Fibroblast of skin of right quadriceps (primary cell): ENCODE measurements at places on chromosomes 2 and 18.

- DNase-seq, result peak; percentile 37
Observed at GRCh38 chr2:72744049-72744448, 81.8 kb downstream of the EXOC6B start.

DNA sequence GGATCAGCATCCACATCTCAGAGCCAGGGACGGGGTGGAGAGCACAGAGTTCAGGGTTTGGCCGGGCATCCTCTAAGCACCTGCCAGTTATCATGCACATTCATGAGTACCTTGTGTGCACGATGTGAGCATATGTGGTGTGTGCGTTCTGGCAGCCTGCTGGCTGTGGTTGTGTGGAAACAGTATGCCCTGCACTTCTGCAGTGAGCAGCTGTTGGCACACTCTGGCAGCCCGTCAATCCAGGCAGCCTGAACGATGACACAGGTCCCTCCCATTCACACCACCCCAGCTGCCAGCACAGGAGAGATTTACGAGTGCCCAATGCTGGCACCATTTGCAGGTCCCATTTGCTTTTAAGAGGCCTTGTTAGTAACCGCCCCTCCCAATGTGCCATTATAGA is 74.2 kb downstream of the CD8B2 start:
- no peak for DNase-seq

DNA sequence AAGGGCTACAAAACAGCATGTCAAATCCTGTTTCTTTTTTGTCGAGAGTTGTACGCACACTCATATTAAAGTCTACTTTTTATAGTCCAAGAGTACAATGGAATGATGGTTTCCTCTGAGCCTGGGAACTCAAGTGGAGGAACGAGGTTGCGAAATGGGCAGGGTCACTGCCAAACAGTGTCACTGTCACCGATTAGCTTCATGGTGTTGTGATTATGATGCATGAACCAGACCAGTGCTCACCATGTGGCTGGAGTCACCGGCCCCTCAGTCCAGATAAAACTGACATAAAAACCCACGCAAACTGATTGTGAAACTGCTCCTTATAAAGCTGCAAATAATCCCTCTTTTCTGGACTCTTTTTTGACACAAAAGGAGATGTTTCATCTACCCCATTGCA is 122.0 kb downstream of the COPS8 start:
- DNase-seq, result peak; percentile 77

- DNase-seq, result no peak
Observed at GRCh38 chr2:205565142-205565522, 117.2 kb upstream of the NRP2 start.

GRCh38 chr2:113061241-113061640 is 2.2 kb downstream of the IL36RN start:
- no peak for DNase-seq

GRCh38 chr2:195488567-195488966 is 168.5 kb upstream of the SLC39A10 start:
- no peak for DNase-seq

- peak; percentile 14 for DNase-seq
Observed at GRCh38 chr2:48482769-48483168, 47.2 kb upstream of the STON1 start.

DNA sequence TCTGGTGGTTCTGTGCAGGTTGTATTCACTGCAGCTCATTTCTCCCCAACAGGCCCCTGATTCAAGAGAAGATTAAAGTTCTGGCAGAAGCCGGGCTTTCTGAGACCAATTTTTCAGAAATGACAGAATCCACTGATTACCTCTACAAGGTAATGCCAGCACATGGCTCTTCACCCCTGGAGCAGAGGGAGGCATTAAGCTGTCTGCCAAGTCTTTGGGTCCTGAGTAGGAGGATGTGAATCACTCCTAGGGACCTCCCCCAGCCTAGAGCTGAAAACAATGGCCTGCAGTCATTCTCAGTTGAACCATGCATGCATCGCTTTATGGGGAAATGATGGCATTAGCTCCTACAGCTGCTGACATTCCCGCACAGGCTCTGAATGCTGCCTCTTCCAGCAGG is 20.5 kb upstream of the RPL37A start:
- peak; percentile 73 for DNase-seq

- DNase-seq, result no peak
Observed at GRCh38 chr2:196685792-196686191, 46.3 kb downstream of the CCDC150 start.

DNA sequence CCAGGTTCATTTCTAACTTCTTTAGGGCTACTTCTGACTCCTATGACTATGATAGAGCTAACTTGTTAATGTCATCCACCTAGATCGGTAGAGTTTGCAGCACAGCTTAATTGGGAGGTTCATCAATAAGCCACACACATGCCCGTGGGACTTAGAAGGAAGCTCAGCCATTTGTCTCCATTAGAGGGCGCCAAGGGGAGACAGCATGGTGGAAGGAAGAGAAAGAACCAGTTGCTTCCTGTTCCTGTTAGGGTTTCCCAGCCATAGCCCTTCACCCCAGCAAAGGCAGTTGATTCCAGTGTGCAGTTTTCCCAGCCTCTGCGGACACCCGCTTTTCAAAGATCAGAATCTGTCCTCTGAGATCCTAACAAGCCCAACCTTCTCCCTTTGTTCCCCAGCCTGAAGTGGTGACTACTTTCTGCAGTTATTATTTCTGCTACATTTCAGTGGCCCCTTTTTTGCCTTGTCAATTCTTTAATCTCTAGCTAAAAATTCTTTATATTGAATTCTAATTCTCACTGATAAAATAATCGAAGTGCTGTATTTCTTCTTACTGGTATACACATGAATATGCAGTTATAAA is 30.3 kb downstream of the MAIP1 start:
- DNase-seq, result peak; percentile 71

GRCh38 chr2:37267685-37268084 is 36.2 kb downstream of the NDUFAF7 start:
- DNase-seq, result no peak

GRCh38 chr2:186746584-186746983 is 52.7 kb downstream of the FAM171B start:
- DNase-seq, result no peak

DNA sequence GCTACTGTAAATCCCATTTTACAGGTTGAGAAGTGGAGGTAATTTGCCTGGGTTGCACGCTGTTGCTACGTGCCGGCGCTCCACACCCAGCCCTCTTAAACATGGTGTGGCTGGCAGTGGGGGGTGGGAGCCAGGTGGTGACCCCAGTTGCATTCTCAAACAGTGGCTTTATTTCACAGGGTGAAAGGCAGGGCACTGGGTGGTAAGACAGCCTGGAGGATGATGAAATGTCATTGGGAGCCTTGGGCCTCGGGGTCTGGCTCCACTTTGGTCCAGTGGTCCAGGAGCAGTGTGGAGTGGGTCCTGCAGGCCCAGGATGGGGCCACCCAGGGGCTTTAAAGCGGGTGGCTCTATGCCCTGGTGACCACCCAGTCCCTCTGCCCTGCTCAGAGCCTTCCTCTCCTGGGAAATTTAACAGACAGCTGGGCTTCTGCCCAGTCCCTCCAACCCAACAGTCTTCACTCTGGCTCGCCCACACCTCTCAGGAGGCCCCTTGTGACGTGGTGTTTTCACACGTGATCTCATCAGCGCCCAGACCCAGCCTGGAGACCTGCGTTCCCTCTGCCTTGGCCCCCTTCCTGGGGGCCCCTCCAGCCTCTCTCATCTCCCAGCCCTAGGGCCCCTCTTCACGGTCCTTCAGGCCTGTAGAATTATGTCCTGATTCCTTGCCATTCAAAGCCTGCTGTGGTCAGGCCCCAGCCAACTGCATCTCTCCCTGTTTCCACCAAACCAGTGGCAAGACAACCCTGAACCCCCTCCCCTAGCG is 92.5 kb downstream of the INHBB start:
- no peak for DNase-seq

DNA sequence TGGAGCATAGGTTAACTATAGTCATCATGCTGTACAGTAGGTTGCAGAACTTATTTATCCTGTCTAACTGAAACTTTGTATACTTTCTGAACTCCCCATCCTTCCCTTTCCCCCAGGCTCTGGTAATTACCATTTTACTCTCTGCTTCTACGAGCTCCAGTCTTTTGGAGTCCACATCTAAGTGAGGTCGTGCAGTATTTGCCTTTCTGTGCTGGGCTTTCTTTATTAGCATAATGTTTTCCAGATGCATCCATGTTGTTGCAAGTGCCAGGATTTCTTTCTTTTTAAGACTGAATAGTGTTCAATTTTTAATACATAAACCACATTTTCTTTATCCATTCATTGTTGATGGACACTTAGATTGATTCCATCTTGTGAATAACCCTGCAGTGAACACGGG is 464.1 kb downstream of the TGIF1 start:
- no peak for DNase-seq

DNA sequence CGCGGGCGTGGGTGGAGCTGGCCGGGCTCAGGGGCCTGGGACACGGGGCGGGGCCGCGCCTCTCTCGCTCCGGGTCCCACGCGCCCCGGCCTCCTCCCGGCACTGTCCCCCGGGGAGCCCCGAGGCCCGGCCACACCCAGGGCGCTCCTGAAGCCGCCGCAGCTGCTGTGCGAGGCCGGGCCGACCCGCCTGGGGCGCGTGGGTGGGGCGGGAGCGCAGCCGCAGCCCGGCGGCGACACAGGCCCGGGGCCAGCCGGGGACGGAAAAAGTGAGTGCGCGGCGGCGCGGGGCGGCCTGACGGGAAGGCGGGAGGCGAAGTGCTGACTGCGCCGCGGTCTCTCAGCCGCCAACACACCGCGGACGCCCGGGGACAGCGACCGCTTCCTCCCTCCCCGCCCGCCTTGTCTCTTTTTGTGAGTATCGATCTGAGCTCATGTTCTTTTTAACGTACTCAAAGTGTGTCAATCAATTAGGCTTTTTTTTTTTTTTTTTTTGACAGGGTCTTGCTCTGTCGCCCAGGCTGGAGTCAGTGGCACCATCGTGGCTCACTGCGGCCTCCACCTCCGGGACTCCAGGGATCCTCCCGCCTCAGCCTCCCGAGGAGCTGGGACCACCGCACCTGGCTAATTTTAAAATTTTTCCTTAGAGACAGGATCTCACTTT is 14.5 kb downstream of the PDCD1 start:
- peak; percentile 48 for DNase-seq

GRCh38 chr18:13661051-13661778 is 65.1 kb downstream of the FAM210A start:
- DNase-seq, result no peak

DNA sequence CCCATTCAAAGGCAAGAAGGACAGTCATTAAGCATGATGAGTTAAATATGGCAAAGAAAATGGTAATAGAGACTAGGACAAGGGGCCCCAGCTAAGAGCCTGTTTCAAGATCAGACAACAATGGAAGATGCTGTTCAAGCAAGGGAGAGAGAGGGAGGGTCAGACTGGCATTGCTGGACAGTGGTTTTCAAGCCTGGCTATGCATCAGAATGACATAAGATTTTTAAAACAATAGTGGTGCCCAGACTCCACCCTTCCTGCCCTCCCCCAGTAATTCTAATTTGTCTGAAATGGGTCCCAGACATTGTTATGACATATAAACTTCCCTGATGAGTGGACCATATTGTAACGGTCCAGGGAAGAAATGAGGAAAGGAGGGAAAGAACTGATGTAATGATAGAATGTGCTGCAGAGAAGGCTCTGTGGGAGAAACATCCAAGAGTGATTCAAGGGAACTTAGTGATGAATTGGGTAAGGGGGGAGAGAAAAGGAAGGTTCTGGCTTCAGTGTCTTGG is 112.9 kb upstream of the TRIB2 start:
- no peak for DNase-seq

DNA sequence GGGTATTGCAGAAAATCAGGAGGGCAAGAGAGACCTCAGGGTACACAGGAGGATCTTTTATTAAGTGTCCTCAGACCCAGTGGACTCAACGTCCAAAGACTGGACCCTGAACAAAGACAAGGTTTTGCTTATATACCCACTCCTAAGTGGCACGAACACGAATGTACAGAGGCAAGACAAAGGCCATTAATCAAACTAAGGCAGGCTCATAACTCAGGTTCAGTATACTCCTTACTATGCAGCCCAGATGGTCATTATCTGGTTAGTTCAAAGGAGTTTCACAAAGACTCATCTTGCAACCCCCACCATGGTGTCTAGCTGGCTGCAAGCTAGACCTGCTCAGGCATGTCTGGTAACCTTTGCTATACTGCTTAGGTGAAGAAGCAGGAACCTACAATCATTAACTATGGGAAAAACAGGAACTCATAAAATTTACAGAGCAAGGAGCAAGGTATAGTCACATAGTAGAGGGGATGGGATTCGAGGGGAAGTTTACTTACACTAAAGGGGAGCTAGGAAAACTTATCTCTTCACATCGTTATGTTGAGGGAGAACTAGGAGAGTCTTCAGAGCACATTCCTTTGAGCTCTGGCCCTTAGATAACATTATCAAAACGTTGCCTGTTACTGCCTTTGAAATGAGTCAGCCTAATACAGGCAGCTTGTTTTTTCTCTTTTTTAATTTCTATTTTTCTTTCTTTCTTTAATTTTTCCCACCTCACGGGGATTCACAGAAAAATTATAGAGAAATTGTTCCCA is 33.9 kb downstream of the SLC4A3 start:
- DNase-seq, result no peak

- DNase-seq, result no peak
Observed at GRCh38 chr18:52813635-52814416, 473.8 kb downstream of the DCC start.

DNA sequence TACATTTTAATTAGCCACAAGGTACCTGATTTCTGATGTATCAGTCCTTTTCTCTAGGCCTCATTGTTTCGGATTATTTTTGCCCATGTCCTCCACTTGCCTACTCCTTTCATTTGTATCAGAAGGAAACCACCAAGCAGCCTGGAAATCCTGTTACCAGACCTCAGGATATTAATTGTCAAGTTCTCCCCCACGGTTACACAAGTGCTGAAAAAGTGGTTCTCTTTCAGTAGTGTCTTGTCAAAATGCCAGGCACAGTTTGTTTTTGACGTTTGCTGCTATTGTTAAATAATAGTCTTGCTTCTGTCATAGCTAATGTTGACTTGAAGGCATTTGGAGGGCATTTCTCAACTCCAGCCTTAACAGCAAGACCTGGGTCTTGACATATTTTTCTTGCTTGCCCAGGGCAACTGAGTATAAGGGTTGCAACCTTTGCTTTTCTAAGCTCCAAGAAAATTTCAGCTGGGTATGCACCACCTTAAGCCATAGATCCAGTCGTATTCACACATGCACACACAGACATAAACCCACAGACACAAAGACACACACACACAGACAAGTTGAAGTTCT is 31.0 kb downstream of the INSIG2 start:
- no peak for DNase-seq

DNA sequence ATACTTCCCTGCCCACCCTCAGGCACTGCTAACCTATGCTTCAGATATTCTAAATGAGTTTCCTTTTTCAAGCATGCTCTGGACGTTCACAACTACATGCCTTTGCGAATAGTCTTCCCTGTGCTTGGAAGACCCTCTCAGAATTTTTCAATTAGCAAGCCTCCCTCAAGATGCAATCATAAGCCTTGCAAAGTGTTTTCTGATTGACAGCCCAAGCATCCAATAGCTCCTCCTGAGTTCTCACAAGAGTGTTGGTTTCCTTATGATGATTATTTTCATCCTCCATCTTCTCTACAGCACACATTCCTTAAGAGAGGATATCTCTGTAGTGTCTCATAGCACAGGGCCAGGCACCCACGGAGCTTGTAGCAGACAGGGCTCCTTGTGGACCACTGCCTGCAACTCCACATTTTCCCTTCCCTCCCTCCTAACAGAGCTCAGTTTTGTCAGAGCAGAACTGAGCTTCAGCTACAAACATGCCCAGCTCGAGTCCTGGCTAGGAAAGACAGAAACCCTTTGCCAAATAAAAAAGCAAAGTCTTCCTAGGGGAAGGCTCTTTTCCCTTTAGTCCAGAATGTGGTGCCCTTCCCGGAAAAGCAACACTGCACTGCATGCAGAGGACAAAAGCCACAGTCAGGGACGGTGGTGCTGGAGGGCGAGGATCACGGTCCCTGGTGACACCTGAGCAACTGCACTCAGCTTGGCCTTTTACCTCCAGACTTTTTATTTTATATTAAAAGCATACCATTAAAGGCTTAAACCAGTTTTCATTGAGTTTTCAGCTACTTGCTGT is 819.8 kb upstream of the ID2 start:
- no peak for DNase-seq
